Stimulated activated naive CD4-positive, alpha-beta T cell (primary cell): ENCODE measurements at places on chromosomes 11 and 22.

DNA sequence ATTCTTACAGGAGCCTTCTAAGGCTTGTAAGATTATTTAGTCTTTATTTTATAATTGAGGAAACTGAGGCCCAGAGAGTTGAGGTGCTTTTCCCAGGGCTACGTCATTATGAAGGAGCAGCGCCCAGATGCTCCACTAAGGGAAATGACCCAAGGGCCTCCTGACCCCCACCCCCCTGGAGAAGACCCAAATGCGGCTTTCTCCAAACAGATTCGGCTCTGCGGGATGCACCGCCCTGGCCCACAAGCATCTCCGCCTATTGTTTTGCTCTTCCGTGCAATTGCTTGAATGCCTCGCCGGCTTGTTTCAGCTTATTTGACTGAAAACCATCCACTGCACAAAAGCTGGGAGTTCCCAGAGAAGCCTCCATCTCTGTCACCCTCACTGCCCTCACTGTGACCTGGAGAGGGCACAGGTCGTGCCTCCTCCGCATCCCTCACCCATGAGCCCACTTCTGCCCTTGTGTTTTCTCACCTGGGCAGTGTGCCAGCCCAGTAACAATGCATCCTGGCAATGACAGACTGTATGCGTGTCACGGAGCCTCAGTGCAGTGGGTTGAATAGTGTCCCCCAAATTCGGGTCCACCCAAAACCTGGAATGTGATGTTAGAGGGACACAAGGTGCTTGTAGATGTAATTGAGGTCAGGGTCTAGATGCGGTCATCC lies 790.2 kb downstream of the TBC1D22A start:
- DNase-seq: no peak

- no peak for DNase-seq
Observed at GRCh38 chr11:118820412-118821357, 29.7 kb upstream of the DDX6 start.

DNA sequence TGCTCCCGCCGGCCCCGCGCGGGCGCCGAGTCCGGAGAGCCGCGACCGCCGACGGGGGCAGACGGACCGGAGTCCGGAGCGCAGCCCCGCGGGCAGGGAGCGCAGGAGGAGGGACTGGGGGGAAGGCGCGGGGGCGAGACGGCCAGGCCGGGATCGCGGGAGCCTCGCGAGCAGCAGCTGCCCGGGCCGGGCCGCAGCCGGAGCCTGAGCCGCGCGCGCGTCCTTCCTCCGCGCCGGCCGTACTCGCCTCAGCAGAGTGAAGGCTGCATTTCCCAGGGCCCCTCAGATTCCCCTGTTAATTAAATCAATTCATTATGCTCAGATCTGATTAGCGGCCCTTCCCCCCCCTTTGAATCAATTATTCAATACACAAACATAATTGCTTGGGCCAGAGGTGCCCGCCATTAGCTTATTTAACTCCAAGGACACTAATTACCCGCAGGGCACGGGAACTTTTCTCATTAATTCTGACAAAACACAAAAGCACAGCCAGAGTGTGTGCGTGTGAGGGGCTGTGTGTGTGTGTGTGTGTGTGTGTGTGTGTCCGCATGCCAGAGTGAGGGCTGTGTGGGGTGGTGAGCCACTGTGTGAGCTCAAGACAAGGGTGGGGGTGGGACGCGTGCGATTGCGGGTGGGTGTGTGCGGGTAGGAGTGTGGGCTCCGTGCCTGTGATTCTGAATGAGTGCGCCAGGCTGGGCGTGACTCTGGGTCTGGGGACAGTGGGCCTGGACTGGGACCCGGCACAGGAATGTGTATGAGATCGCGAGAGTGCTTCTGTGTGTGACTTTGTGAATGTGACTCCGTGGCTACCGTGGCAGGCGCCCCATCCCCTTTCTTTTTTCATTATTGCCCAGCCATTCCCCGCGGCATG lies 5.1 kb upstream of the LMO1 start:
- no peak for DNase-seq

DNA sequence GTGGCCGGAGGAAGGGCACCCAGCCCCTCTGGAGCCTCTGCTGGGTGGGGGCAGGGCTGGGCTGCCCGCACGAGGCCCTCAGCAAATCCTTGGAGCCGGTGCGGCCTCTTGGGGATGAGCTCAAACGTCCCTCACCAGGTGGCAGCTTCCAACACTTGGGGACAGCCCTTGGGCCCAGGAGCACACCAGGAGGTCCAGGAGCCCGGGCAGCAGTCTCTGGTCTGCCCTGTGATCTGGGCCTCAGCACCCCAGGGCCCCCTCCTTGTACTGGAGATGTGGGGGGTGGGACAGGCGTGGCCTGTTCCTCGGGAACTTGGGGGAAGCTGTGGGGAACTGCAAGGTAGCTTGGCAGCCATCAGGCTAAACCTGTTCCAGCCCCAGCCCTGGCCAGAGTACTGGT lies 40.0 kb downstream of the MOB2 start:
- DNase-seq: no peak

- DNase-seq: no peak
Observed at GRCh38 chr11:2529173-2529572, 84.4 kb downstream of the KCNQ1 start.
